T-helper 17 cell (primary cell): ENCODE measurements at places on chromosomes 16 and 17. TPM values are rescaled to one million over a fixed set of nuclear protein-coding genes. Genes with fewer than 3 reads are reported as not detected.
A peak's percentile ranks its signal among the peaks of the same experiment; 100 is the strongest.

GRCh38 chr17:71398800-71399219, 722.0 kb upstream of the SOX9 start:
- DNase-seq: no peak
- no peaks in the 10 kb centered on the region for H3K4me1 ChIP-seq
- H3K4me3 ChIP-seq: no peak overlapping the region
- H3K27ac ChIP-seq: no peak overlapping the region
- H3K27me3 ChIP-seq: no peaks in the 10 kb centered on the region

DNA sequence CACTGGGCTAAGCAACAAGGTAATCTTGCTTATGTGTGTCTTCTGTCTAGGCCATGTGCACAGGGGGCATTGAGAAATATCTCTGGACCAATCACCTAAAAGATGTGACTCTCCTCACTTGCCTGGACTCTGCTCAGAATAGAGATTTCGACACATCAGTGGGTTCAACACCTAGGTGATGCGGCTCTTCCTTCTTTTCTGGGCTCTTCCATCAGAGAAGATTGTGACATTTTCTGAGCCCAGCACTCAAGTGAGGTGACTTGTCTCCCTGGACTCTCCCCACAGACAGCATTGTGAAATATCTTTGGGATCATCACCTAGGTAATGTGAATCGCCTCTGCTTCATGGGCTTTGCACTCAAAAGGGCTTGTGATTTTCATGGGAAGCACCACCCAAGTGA, 1904.1 kb downstream of the TP53TG3F start:
- no peaks in the 10 kb centered on the region for H3K36me3 ChIP-seq
- H3K4me3 ChIP-seq: no peak overlapping the region
- H3K4me1 ChIP-seq: no peaks in the 10 kb centered on the region

CFAP97D1 gene
- total RNA-seq: not detected

DNA sequence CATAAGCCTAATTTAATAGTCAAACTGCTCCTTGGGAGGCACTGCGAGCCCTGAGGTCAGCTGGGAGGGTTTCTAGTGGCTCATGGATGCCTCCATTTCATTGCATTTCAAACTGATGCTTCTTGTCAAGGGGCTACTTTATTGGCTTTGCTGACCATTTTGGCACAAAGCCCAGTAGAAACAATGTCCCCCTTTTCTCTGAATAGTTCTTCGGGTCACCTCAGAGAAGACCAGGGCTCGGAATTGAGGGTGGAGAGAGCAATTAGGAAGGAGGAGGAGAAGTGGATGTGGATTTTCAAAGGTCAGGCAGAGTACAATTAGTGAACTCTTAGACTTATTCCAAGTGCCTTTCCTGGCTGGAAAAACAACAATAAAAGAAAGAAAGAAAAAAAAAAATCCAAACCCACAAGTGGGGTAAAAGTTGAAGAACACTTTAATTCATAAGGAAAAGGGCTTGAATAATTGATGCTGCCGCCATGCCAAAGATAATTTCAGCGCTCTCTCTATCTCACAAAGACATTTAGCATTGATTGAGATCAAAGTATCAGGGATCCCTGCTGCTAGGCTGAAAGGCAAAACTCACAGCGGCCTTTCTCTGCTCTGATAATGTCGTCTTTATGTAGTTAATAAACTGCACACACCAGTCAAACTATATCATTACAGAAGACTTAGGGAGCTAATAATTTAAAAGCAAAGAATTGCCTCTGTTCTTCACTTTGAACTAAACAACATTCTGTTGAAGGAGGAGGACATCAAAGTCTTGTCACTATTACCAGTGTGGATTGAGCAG, 122.7 kb downstream of the RGS9 start:
- peaks cover 15% of the 10 kb centered on the region for H3K4me1 ChIP-seq
- H3K4me3 ChIP-seq: no peak overlapping the region
- H3K36me3 ChIP-seq: no peaks in the 10 kb centered on the region
- H3K27ac ChIP-seq: no peak overlapping the region

DNA sequence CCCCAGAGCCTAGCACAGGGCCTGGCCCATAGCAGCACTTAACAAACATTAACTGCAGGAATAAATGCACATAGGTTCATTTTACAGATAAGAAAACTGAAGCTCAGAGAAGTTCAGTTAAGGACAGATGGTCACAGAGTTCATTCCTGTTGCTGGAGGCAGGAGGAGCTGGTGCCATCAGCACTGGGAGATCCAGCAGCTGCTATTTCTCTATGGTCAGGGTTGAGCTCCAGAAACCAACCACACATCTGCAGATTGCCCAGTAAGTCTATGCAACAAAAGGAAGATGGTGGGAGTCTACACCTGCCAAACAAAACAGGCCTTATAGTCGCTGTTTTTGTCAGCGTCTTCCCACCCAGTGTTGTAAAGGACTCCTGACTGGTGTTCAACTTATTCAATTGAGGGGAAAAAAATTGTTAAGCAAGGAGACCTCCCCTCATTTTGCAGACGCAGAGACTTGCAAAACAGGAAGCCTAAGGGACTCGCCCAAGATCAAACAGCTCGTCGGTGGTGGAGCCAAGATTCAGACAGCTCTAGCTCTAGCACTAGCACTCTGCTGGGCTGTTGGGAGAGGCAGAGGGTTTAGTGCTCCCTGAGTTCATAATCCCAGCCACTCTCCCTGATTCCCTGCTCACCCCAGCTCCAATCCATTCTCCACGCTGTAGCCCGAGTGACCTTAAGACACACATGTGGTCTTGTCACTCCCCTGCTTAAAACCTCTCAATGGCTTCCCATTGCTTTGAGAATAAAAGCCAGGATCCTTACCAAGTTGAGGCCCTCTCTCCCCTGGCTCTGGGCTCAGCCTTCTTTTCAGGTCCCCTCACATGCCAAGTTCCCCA, 9.0 kb downstream of the NOG start:
- H3K36me3 ChIP-seq: peaks cover 6% of the 10 kb centered on the region
- peak overlapping the region; percentile 11 for H3K27ac ChIP-seq
- DNase-seq: no peak
- H3K4me3 ChIP-seq: no peak overlapping the region
- peaks cover 13% of the 10 kb centered on the region for H3K4me1 ChIP-seq

DNA sequence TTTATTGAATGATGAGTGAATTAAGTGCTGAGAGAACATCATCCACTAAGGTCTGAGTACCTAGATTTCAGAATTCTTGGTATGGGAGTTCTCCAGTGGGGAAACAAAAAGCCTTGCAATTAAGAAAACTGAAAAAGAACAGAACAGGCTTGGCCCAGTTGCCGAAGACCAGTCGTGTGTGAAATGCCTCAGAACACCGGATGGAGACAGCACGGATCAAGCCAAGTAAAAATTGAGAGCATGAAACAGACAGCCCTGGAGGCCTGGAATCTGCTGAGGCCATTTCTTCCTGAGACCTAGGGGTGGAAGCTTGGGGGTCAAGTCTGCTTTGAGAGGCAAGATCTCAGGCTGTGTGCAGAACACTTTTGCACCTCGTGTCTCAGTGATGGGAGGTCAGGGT, 43.3 kb downstream of the GRIN2A start:
- H3K27me3 ChIP-seq: peaks cover 5% of the 10 kb centered on the region
- no peak overlapping the region for H3K27ac ChIP-seq
- H3K36me3 ChIP-seq: no peaks in the 10 kb centered on the region

COL1A1 gene
- total RNA-seq: 15.4 TPM

DNA sequence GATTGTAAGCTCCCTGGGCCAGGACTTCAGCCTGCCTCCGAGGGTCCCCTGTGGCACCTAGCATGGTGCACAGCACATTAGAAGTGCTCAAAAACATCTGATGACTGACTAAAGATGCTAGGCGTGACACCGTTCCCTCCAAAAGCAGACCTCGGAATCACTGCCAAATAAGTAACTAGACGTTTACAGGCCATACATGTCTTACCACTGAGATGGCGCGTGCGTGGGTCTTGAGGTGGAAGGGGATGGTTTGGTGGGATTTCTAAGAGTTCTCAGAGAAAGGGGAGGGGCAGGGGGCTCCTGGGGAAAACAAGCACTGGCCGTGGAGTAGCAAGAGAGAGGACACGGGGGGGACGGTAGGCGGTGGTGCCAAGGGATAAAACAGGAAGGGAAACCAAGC, 12.4 kb downstream of the MPO start:
- peaks cover 6% of the 10 kb centered on the region for H3K36me3 ChIP-seq
- no peak overlapping the region for H3K4me3 ChIP-seq
- peaks cover 69% of the 10 kb centered on the region for H3K27me3 ChIP-seq
- DNase-seq: no peak
- H3K27ac ChIP-seq: no peak overlapping the region

LRRC75A gene
- 3.1 TPM for total RNA-seq

GRCh38 chr17:76630151-76630550, 13.4 kb downstream of the ST6GALNAC1 start:
- no peaks in the 10 kb centered on the region for H3K4me1 ChIP-seq
- no peak for DNase-seq
- H3K36me3 ChIP-seq: peaks cover 2% of the 10 kb centered on the region
- peaks cover 5% of the 10 kb centered on the region for H3K27me3 ChIP-seq
- no peak overlapping the region for H3K4me3 ChIP-seq

GRCh38 chr16:52819405-52819804, 233.3 kb downstream of the CHD9NB start:
- H3K27me3 ChIP-seq: no peaks in the 10 kb centered on the region
- H3K27ac ChIP-seq: no peak overlapping the region
- no peak overlapping the region for H3K4me3 ChIP-seq
- no peak for DNase-seq

CLDN7 gene
- total RNA-seq: 0.78 TPM

CRLF3 gene
- 46.7 TPM for total RNA-seq

FOXC2 gene
- total RNA-seq: not detected

OR2C1 gene
- not detected for total RNA-seq

DNA sequence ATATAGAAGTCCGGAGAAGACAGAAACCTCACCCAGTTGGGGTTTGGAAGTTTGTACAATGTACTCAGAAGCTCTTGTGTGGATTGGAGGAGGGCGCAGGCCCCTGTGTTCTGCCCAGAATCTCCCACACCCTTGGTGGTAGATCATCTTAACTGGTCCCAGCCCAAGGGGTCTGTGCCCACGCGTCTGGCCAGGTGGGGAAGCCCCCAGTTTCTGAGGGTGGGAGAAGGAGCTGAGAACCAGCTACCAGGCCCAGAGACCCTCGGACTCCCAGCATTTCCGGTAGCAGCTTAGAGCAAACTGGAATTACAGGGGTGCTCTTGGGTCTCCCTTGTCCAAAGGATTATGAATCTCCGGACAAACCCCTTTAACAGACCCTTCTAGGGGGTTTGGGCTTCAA, 2.3 kb upstream of the PPP1R9B start:
- H3K4me3 ChIP-seq: no peak overlapping the region
- H3K36me3 ChIP-seq: no peaks in the 10 kb centered on the region
- peaks cover 14% of the 10 kb centered on the region for H3K4me1 ChIP-seq
- H3K27ac ChIP-seq: peak overlapping the region; percentile 84
- DNase-seq: no peak
- no peaks in the 10 kb centered on the region for H3K27me3 ChIP-seq

GRCh38 chr16:55662644-55663031, 6.8 kb downstream of the SLC6A2 start:
- H3K27ac ChIP-seq: no peak overlapping the region
- H3K4me1 ChIP-seq: no peaks in the 10 kb centered on the region
- no peak for DNase-seq
- H3K4me3 ChIP-seq: no peak overlapping the region
- peaks cover 23% of the 10 kb centered on the region for H3K27me3 ChIP-seq
- no peaks in the 10 kb centered on the region for H3K36me3 ChIP-seq

SNAI3 gene
- total RNA-seq: 10.2 TPM

KCNJ2 gene
- not detected for total RNA-seq

- no peaks in the 10 kb centered on the region for H3K27me3 ChIP-seq
- peaks cover 7% of the 10 kb centered on the region for H3K4me1 ChIP-seq
- no peak overlapping the region for H3K27ac ChIP-seq
- no peaks in the 10 kb centered on the region for H3K36me3 ChIP-seq
- H3K4me3 ChIP-seq: no peak overlapping the region
Measured at GRCh38 chr17:1787301-1787902, 25.5 kb downstream of the SERPINF1 start.

DNA sequence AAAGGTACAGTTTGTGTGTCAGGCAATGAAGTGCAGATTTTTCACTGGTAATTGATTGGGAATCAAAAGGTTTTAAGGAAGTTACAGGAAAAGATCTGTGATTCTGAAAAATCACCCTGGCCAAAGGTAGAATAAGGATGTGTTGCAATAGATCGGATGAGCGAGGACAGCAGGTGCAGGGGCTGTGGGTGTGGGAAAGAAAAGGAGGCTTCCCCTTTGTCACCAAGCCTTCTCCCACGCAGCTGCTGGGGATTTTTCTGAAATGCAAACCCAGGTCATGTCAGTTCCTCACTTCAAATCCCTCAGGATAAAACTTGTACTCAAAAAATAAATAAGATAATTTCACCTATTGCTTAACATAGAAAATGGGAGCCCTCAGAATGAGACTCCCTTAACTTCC, 47.9 kb upstream of the ARHGAP17 start:
- peaks cover 32% of the 10 kb centered on the region for H3K4me1 ChIP-seq
- no peaks in the 10 kb centered on the region for H3K36me3 ChIP-seq
- H3K27me3 ChIP-seq: no peaks in the 10 kb centered on the region
- no peak for DNase-seq

VMO1 gene
- total RNA-seq: not detected

APOBR gene
- 13.6 TPM for total RNA-seq

CTRB1 gene
- total RNA-seq: not detected

CAVIN1 gene
- total RNA-seq: 0.90 TPM

DNA sequence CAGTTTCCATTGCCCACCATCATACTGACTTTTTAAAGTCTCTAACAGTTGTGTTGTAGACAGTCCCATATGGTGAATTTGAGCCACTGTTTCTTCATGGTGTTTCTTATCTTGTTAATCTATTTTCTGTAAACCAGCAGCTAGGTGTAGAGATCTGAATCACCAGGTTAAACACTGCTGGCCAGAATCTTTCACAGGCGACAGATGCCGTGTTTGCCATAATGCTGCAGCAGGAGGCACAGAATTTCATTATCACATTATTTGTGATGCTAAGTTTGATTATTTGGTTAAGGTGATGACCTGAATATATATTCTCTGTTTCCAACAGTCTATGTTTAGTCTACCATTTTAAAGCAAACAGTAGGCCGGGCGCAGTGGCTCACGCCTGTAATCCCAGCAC, 11.5 kb upstream of the CNGB1 start:
- H3K36me3 ChIP-seq: no peaks in the 10 kb centered on the region
- H3K27ac ChIP-seq: no peak overlapping the region
- H3K27me3 ChIP-seq: no peaks in the 10 kb centered on the region
- DNase-seq: no peak
- H3K4me3 ChIP-seq: no peak overlapping the region
- peaks cover 10% of the 10 kb centered on the region for H3K4me1 ChIP-seq

- H3K27me3 ChIP-seq: no peaks in the 10 kb centered on the region
- no peak overlapping the region for H3K27ac ChIP-seq
- peaks cover 10% of the 10 kb centered on the region for H3K4me1 ChIP-seq
- H3K36me3 ChIP-seq: no peaks in the 10 kb centered on the region
- no peak overlapping the region for H3K4me3 ChIP-seq
Measured at GRCh38 chr17:66584927-66585326, 250.0 kb upstream of the CACNG5 start.
